Stimulated activated CD4-positive, alpha-beta T cell treated with anti-CD3 and anti-CD28 coated beads, TNF-alpha, amount 100 ng/mL, for 24 hours (primary cell): ENCODE measurements at places on chromosomes 2 and 18.
A peak's percentile ranks its signal among the peaks of the same experiment; 100 is the strongest.

DNA sequence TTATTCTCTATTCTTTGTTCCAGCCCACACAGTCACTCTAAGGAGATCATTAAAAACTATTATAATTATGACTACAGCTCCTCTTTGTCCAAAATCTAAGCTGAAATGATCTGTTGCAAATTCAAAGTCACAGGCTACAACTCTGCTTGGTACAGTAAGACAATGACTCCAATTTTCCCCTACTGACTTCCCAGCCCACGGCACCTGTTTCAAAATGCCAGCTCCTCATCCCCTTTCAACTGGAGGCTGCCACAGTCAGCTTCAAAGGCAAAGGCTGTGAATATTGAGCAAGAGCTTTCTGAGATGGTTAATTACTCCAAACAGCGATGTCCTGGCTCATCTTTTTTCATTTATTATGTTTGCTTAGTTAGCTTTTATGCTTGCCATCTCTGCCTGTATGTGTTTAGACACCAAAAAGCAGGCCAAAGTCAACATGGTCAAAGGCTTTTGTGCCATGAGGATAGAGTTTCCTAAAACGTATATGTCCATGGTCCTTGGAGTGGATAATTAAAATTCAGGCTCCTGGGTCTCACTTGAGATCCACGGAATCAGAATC, 141.1 kb downstream of the DOCK10 start:
- DNase-seq: peak; percentile 14

DNA sequence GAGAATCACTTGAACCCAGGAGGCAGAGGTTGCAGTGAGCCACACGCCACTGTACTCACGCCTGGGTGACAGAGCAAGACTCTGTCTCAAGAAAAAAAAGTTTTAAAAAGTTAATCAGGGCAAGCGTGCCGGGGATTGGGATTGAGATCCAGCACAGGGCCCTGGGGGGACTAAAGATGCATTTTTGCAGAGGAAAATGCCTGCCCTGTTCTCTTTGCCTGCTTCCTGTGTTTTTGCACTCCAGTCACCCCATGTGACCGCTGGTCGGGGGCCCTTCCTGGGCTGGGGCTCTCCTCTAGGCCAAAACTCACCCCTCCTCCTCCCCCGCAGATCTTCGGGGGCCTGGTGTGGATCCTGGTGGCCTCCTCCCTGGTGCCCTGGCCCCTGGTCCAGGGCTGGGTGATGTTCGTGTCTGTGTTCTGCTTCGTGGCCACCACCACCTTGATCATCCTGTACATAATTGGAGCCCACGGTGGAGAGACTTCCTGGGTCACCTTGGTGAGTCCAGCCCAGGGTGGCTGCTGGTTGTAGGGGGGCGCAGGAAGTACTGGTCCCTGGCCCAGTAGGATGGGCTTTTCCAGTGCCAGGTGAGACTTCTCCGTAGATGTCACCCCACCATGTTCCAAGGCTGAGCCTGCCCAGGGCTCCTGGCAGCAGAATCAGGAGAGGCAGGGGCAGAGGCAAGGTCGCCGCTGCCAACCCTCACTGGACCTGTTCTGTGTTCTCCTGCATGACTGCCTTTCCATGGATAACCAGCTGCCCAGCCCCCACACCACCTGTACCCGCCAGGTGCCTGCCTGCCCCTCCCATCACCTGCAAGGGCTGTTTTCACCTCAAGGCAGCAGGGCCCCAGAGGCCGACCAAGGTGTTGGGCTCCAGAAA, 22.4 kb downstream of the MAL start:
- no peak for DNase-seq

GRCh38 chr2:180559771-180560170, 420.6 kb upstream of the UBE2E3 start:
- DNase-seq: no peak

DNA sequence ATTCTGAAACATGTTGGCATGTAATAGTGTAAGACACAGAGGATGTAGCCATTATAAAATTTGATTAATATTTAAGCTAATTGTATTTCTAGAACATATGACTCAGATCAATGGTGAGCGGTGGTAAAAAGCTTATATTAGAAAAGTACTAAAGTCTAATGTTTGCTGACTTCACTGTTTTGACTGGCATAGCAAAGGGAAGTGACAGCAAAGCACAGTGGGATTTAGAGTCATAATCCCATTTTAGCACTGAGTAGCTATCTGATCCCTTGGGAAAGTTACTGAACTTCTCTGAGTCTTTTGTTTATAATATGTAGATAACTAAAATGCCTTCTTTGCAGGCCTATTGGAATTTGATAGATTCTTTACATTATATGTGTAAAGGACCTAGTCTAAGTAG, 60.4 kb downstream of the KIAA1328 start:
- no peak for DNase-seq

GRCh38 chr2:82339805-82340204, 2035.3 kb upstream of the LRRTM1 start:
- no peak for DNase-seq

DNA sequence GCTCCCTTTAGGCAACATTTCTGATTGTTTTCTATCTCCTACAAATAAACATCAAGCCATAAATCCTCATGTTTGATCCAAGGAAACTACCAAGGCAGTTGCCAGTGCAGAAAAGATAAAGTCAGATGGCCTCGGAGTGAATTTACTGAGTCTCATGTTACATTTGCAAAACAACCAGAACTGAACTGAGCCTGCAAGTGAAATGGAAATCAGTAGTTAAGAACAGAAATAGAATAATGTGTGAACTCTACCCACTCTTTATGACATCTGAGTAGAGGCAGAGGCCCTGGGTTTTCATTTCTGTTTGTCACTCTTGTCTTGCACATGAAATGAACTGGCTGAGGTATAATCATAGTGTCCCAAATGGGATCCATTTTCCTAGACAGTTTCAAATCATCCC, 20.4 kb upstream of the DAPL1 start:
- DNase-seq: no peak
